ENCODE measurements at places on chromosomes 12 and 14.

- no peak for DNase-seq
Observed at GRCh38 chr12:25789541-25789944, 168.9 kb upstream of the RASSF8 start.

DNA sequence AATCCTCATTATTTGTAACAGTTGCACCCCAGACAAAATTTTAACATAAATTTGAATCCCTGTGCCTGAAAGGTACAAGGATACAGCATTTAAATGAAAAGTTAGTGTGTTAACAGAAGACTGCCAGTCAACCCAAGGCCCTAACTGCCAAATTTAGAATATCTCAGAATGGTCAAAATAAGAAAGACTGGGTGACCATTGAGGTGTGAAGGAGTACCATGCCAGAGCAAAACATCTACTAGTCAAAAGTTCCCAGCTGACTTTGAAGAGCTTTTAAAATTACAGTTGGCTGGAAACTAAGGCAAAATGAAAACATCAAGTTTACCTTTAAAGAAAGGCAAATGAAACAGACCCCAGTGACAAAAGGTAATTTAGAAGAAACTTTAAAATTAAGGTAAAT lies 18.4 kb downstream of the SAV1 start:
- no peak for DNase-seq

DNA sequence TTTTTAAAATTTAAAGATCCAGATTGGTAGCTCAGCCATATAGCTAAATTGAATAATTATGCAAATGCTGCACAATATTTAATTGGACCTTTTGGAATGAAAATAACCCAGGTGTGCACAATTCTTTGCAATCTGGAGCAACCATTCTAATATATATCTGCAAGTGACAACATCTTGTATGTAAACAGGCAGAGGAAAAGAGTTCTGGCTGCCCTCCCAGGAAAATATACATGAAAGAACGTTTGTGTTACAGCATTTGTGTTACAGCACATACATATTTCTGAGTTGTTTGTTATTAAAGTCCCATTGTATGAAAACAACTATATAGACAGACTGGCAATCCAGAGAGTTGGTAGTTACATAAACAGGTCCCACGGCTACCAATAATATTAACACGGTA lies 377.5 kb downstream of the DIO2 start:
- DNase-seq = no peak

DNA sequence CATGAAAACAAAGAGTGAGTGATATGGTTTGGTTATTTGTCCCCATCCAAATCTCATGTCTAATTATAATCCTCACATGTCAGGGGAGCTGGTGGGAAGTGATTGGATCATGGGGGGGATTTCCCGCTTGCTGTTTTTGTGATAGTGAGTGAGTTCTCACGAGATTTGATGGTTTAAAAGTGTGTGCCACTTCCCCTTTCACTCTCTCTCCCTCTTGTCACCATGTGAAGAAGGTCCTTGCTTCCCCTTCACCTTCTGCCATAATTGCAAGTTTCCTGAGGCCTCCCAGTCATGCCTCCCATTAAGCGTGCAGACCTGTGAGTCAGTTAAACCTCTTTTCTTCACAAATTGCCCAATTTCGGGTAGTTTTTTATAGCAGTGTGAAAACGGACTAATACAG lies 2.1 kb upstream of the ATXN7L3B start:
- no peak for DNase-seq

GRCh38 chr14:90784621-90785270 lies 31.5 kb downstream of the TTC7B start:
- no peak for DNase-seq

DNA sequence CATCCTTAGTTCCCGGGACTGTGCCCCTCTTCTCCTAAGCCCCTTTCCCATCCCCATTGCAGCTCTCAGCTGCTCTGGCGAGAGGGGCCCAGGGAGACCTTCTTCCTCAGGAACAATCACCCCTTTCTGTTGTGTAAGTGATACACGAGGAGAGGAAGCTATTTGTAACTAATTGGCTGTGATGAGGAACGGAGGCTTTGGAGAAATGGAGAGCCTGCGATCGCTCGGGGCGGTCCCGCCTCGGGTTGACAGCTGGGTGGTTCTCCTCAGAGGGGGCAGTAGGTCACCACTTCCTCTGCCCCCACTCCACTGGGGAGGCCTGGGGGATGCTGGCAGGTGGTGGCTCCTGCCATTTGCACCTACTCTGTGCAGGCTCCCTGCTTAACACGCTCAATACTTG lies 6.6 kb upstream of the PGF start:
- no peak for DNase-seq

DNA sequence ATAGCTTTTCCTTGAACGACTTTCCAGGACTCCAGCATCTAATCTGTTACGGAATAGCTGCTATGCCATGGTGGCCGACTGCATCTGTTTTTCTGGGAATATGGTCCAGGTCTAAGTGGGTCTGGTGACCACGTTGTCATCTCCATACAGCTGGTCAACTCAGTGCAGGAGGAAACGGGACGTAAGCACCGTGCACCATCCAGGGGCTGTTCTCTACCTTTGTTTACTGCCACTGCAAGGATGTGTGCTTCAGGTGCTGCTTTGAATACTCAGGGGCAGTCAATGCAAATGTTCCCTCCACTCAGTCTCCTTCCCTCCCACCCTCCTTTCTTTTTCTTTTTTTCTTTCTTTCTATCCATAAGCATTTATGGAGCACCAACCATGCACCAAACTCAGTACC lies 648.2 kb downstream of the VRK1 start:
- no peak for DNase-seq

DNA sequence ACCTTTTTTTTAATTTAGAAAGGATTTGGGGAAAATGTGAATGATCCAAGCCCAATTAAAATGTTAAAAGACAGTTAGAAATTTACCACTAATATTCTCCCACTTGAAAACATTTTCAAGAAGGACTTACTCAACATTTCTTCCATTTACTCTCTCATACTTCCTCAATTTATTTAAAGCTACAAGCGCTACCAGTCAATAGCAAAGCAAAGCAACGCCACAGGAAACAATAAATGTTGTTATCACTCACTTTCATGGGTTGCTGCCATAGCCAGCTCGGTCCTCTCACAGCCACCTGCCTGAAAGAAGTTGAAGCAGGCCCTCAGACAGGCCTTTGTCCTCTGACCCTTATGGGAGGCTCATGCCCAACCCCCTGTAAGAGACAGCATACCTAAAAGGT lies 6.0 kb upstream of the SOS2 start:
- DNase-seq = no peak

DNA sequence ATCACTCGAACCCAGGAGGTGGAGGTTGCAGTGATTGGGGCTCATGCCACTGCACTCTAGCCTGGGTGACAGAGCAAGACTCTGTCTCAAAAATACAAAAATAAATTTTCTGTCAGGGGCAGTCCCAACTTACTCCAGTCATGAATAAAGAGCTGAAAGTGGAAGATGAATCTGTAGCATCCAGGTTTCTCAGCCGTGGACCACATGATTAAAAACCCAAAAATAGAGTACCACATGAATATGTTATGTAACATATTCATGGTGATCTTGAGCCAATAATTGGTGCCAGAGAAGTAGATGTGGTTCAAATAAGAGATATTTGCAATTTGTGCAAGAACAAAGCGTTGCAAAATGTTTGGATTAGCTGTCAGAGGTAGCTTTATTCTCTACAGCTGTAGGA lies 23.1 kb downstream of the SPIC start:
- DNase-seq = no peak

DNA sequence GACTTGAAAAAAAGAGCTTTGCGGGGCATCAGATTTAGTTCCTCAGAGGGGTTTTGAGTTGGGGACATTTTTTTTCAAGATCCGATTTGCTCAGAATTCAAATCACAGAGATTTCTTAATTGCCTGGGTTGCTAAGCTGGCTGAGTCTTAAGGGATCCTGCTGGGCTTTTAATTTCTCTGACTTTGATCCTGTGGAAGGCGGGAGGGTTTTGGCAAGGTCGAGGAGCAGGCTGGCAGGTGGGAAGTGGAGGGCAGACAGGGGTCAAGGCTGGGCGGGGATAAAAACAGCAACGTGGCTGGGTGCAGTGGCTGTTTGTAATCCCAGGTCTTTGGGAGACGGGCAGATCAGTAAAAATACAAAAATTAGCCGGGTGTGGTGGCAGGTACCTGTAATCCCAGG lies 33.5 kb upstream of the CCDC63 start:
- DNase-seq = no peak

DNA sequence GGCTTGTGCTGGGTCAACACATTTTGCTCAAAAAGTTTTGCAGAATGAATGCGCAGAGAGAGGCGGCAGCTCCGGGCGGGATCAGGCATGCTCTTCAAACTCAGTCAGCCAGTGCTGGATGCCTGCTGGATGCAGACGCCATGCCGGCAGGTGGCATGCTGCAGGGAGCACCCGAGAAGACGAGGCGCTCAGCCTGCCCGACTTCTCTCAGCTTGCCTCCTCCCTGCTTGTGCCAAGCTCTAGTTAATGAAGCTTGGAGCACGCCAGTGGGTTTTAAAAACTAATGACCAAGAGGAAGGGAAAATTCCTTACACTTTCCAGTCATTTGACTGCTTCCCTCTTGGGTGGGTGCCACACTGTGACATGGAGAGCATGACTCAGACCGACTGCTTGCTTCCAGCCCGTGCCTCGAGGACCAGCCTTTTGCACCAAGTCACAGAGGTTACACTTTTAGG lies 39.8 kb downstream of the SLC24A4 start:
- DNase-seq = no peak

DNA sequence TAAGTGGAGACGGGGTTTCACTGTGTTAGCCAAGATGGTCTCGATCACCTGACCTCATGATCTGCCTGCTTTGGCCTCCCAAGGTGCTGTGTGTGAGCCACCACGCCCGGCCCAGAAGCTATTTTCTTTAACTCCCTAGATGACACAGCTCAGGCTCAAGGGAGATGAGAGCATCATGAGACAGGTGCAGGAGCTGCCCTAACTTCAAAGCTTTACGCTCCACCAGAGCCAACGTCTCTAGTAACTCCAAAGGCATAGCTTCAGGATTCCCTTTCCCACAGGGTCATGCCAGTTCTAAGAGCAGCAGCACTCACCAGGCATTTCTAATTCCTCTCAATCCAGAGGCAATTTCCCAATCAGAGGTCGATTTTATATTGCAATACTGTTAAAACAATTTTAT lies 21.0 kb downstream of the NDUFA12 start:
- DNase-seq = no peak

GRCh38 chr12:92544322-92544721 lies 158.5 kb upstream of the PLEKHG7 start:
- no peak for DNase-seq

DNA sequence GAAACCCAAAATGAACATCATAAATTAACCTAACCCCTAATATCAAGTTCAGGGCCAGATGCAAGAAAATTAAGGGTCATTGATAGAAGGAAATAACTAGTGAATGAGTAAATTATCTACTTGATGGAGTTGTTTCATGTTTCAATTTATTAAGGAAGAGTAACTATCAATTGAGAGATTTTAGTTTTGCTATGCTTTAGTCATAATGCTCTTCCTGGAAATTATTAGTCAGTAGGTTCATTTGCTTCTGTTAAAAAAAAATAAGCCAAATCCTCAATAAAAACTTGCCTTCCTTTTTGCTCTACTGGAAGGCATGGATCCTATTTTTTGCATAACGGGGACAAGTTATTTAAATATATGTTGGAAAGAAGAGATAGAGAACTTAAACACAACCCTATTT lies 59.0 kb upstream of the HIF1A start:
- no peak for DNase-seq

- peak; percentile 56 for DNase-seq
Observed at GRCh38 chr12:1013618-1014489, 22.8 kb downstream of the ERC1 start.

DNA sequence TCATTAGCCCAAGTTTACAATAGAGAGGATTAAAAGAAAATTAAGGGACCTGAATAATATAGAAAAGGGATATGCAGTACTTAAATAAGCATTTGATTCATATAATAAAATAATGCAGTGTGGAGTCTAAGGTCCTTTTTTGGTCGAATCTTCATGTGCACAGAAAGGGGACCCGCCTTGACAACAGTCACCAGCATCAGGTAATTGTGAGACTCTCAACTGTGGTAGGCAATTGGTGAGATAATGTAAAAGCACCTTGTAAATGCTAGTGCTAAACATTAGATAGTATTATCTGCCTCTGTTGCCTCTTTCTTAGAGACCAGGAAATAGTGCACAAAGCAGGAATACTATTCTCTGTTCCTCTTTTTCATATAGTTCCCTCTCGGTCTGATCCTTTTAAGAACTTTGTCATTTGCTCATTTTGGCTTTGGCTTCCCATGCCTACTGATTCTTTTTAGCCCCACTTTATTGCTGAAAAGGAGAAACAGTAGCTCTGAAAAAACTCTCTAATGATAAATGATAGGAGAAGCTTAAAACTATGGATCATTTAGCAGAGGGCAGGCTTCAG lies 17.5 kb downstream of the CHPT1 start:
- no peak for DNase-seq

- no peak for DNase-seq
Observed at GRCh38 chr12:88553941-88554658, 26.2 kb downstream of the KITLG start.

GRCh38 chr12:39574785-39575497 lies 44.7 kb downstream of the ABCD2 start:
- DNase-seq = no peak

- DNase-seq = no peak
Observed at GRCh38 chr14:75433631-75434071, 5.8 kb downstream of the JDP2 start.

GRCh38 chr12:50924131-50924438 lies 28.3 kb upstream of the HIGD1C start:
- no peak for DNase-seq

DNA sequence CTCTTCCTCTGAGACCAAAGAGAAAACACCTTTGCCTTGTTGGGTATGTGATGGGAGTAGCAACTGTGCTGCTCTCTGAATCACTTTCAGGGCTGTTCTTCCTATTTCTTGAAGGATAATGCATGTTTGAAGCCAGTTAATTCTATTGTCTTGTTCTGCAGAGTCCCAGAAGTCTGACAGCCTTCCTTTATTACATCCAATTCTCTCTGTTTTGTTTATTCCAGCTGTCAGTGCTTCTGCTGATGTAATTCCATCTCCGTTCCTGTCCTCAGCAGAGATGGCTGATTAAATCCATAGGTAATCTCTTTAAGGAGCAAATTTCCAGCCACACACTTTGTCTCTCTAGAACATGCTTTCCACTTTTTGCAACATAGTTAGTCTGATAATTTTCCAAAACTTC lies 59.7 kb downstream of the MGAT4C start:
- DNase-seq = no peak

DNA sequence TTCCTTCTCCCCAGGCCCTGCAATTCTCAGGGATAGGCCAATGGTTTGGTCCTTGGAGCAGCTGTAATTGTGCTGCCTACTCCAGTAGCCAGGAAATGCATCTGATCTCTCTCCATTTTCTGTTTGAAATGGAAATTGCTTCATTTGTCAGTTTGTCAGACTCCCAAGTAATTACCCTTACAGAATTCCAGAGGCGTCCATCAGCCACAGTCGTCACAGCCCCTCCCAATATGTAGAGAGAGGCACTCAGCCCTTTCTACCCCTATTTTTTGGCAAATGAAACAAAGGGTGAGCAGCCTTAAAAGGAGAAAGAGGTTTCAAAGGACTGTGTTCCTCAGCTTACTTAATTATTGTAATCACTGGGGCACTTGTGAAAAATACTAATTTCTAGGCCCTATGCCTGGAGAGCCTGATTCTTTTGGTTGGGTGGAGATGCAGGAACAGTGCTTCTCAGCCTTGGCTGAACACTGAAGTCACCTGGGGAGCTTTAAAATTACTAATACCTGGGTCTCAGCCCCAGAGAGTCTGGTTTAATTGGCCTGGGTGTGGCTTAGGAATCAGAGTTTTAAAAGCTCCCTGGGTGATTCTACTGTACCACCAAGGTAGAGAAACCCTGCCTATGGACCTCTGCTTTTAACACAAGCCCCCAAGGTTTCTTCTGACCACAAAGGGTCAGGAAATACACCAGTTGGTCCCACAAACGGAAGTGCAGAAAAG lies 190.0 kb downstream of the EMP1 start:
- DNase-seq = no peak
